ENCODE measurements at places on chromosomes 7 and 10.

DNA sequence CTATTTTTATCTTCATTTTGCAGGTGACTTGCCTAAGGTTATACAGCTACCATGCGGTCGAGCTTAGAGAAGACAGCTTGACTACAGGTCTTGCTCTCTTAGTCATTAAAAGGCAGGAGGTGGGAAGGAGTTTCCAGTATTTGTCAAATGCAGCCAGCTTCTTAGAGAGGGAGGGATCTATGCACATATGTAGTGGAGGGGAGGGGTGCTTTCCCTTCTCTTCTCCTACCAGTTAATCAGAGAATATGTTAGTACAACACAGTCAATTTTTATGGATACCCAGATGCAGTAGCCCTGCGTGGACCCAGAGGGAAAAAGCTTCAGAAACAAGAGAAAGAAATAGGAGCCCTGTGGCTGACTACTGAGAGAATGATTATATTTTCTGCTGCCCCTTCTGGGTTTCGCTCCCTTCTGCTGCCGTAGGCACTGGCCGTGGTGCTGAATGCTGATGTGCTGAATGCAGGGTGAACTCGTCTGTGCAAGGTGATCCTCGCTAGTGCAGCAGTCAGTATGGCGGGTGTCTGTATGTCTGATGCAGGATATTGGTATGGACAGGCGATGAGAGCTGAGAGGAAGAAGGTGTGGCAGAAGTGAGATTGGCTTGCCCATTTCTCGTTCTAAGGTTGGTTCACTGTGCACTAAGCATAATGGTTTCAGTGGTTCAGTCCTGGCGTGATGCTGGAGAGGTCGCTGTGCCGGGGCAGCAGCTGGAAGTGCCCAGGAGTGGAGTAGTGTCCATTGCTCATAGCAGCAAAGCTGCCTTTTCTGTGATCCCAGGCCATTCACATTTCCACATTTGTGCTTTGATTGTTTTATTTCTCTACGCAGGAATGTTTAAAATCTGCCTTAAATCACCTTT is 189.2 kb upstream of the PODXL start:
- no peak overlapping the region for H3K4me3 ChIP-seq
- H3K27me3 ChIP-seq: no peaks in the 10 kb centered on the region
- no peak for DNase-seq
- H3K27ac ChIP-seq: no peak overlapping the region

GRCh38 chr10:72847681-72848080 is 45.9 kb upstream of the OIT3 start:
- no peaks in the 10 kb centered on the region for H3K4me1 ChIP-seq
- no peak for DNase-seq
- H3K4me3 ChIP-seq: no peak overlapping the region
- no peaks in the 10 kb centered on the region for H3K27me3 ChIP-seq
- H3K27ac ChIP-seq: no peak overlapping the region

- no peaks in the 10 kb centered on the region for H3K27me3 ChIP-seq
- H3K27ac ChIP-seq: peak overlapping the region; percentile 31
- peaks cover 4% of the 10 kb centered on the region for H3K4me1 ChIP-seq
- peaks cover 6% of the 10 kb centered on the region for H3K36me3 ChIP-seq
- H3K4me3 ChIP-seq: no peak overlapping the region
Measured at GRCh38 chr10:31774299-31774900, 154.2 kb downstream of the ARHGAP12 start.

- H3K27me3 ChIP-seq: peaks cover 2% of the 10 kb centered on the region
- no peaks in the 10 kb centered on the region for H3K4me1 ChIP-seq
- H3K27ac ChIP-seq: no peak overlapping the region
- H3K4me3 ChIP-seq: no peak overlapping the region
- DNase-seq: no peak
- H3K36me3 ChIP-seq: peaks cover 5% of the 10 kb centered on the region
Measured at GRCh38 chr7:45682836-45683555, 108.8 kb downstream of the ADCY1 start.

DNA sequence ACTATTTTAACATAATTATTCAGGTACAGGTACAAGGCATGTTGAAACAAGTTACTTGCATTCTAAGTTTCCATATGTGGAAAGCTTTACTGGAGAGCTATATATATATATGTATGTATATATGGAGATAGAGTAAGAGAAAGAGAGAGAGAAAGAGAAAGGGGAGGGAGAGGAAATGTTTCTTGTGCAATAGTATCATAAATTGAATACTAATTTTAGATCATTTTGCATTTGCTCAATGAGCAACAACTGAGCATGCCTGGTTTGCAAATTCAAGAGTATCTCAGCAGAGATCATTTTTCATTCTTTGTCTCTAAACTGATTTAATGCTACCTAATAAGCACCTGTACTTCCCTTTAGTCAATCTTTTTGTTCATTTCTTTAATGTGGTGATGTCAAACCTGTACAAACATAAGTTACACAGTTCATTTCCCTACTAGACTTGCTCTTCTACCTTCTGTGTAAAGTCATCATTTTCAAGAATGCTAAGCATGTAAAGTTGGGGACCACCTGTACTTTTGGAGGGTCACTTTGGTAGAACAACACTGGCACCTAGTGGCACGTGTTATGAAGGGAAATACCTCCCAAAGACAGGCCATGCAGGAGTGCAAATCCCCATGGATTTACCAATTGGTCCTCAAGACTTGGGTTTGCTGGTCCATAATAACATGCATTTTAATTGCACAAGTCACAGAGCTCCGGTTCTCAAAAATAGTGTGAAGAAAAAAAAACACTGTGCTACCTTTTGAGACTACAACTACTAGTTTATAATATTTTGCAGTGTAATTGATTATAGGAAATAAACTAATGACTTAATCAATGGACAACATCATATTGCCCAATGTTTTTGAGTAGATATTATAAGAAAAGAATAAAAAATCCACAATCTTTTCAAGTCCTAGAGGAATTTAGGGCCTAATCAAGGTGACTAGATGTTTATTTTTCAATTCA is 431.2 kb upstream of the IGFBP3 start:
- H3K36me3 ChIP-seq: no peaks in the 10 kb centered on the region
- H3K27me3 ChIP-seq: peaks cover 2% of the 10 kb centered on the region
- no peak overlapping the region for H3K27ac ChIP-seq
- peaks cover 2% of the 10 kb centered on the region for H3K4me1 ChIP-seq

DNA sequence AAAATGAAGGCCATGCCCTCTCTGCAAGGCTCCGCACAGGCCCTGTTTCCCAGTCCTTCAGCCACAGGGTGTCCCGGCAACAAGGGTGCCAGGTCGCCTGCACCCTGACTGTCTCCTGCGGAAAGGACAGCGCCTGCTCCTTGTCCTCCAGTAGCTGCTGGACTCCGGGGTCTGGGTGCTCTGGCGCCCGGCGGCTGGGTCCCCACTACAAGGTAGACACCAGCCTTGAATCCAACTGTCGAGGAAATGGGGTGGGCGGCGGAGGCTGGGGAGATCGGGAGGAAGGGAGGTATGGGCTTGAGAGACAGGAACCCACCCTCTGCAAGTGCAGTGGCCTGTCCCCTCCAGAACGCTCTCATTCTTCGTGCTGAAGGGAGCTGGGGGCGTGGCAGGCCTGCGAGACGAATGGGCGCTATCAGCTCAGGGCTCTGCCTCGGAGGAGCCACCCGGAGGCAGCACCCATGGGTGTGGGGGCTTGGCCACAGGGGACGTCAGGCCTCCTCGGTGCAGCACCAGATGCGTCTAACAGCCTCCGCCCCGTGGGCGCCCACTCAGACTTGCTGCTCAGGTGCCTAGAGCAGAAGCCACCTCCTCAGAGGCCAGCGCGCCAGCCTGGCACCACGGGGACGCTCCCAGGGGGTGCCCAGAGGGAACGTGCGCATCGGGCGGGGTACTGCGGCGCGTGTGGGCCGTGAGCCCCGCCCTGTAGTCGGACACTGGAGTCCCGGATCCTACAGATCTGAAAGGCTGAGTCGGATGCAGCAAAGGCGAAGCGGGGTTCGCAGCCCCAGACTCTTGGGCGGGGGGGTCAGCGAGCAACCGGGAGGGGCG is 15.6 kb downstream of the ADAM8 start:
- H3K27me3 ChIP-seq: peaks cover 15% of the 10 kb centered on the region
- H3K27ac ChIP-seq: no peak overlapping the region
- H3K4me3 ChIP-seq: peak overlapping the region; percentile 49
- H3K4me1 ChIP-seq: peaks cover 14% of the 10 kb centered on the region
- peak; percentile 59 for DNase-seq

- DNase-seq: peak; percentile 34
- H3K4me3 ChIP-seq: peak overlapping the region; percentile 57
- peaks cover 44% of the 10 kb centered on the region for H3K27me3 ChIP-seq
- H3K4me1 ChIP-seq: peaks cover 7% of the 10 kb centered on the region
- no peak overlapping the region for H3K27ac ChIP-seq
Measured at GRCh38 chr10:123136221-123136805, 543 bp downstream of the HMX3 start.

- H3K4me3 ChIP-seq: no peak overlapping the region
- H3K27ac ChIP-seq: no peak overlapping the region
- no peaks in the 10 kb centered on the region for H3K36me3 ChIP-seq
- peaks cover 3% of the 10 kb centered on the region for H3K4me1 ChIP-seq
Measured at GRCh38 chr10:49837051-49837478, 74.9 kb upstream of the OGDHL start.

- H3K27me3 ChIP-seq: no peaks in the 10 kb centered on the region
- no peak overlapping the region for H3K4me3 ChIP-seq
- DNase-seq: no peak
- peaks cover 34% of the 10 kb centered on the region for H3K4me1 ChIP-seq
Measured at GRCh38 chr10:113130014-113130641, 180.1 kb downstream of the TCF7L2 start.

GRCh38 chr10:72490951-72491350 is 134.9 kb downstream of the MICU1 start:
- no peaks in the 10 kb centered on the region for H3K4me1 ChIP-seq
- no peak overlapping the region for H3K27ac ChIP-seq
- no peak for DNase-seq
- no peak overlapping the region for H3K4me3 ChIP-seq
- no peaks in the 10 kb centered on the region for H3K36me3 ChIP-seq

DNA sequence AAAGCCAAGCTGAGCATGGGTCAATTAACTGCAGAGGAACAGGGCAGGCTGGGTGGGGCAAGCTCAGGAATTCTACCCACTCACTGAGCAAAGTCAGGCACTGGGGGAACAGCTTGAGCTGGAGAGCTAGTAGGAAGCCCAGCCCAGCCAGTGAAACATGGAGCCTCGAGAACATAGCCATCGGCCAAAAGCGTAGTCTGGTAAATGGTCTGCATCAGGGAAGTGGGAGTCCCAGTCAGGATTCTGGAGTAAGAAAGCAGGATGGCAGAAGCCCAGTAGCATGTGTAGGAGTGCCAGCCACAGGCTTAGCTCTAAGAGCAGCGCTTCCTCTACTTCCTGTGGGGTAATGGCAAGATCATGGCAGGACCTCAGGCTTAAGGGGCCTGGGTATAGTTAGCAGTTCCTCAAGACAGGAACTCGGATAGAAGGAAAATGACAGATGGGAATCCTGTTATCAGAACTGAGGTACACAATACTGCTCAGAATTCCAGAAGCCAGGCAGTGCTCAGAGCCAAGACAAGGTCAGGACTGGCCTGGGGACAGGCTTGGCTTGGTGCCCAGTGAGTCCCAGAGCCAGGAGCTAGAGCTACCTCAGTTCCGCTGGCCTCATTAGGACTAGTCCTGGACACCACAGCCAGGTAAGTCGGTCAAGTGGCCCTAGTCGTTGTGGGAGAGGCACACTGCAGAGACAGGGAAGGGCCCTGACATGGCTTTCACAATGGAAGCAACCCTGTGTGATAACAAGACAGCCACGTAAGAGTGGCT is 65.4 kb upstream of the MXI1 start:
- no peak overlapping the region for H3K27ac ChIP-seq
- no peaks in the 10 kb centered on the region for H3K4me1 ChIP-seq
- H3K36me3 ChIP-seq: no peaks in the 10 kb centered on the region
- DNase-seq: no peak
- H3K27me3 ChIP-seq: no peaks in the 10 kb centered on the region

DNA sequence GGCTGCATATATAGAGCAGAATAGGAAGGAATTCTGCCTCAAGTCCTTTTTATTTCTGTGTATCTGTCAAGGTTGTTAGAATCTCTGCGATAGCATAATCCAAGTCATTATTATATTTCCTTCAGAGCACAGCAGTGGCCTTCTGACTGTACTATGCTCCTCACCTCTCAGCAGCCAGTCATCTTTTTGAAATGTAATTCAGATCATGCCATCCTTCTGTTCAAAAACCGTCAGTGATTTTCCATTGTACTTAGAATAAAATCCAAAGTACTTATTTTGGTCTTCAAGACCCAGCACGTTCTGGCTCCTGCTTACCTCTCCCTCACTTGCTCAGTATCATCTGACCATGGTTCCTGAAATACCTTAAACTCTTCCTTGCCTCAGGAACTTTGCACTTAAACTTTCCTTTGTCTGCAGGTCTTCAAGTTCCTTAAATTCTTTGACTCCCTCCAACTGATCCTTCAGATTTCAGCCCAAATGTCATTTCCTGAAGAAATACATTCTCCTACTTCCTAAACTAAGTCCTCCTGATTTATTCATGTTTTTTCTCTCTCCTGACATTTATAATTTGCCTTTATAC is 112.4 kb downstream of the ST7 start:
- peaks cover 27% of the 10 kb centered on the region for H3K4me1 ChIP-seq
- DNase-seq: no peak
- no peak overlapping the region for H3K4me3 ChIP-seq
- no peaks in the 10 kb centered on the region for H3K36me3 ChIP-seq
- H3K27me3 ChIP-seq: no peaks in the 10 kb centered on the region
- H3K27ac ChIP-seq: no peak overlapping the region

GRCh38 chr7:49803812-49804211 is 30.4 kb downstream of the VWC2 start:
- H3K36me3 ChIP-seq: no peaks in the 10 kb centered on the region
- H3K27me3 ChIP-seq: peaks cover 4% of the 10 kb centered on the region
- peaks cover 12% of the 10 kb centered on the region for H3K4me1 ChIP-seq
- peak overlapping the region; percentile 10 for H3K27ac ChIP-seq
- no peak for DNase-seq
- H3K4me3 ChIP-seq: no peak overlapping the region

DNA sequence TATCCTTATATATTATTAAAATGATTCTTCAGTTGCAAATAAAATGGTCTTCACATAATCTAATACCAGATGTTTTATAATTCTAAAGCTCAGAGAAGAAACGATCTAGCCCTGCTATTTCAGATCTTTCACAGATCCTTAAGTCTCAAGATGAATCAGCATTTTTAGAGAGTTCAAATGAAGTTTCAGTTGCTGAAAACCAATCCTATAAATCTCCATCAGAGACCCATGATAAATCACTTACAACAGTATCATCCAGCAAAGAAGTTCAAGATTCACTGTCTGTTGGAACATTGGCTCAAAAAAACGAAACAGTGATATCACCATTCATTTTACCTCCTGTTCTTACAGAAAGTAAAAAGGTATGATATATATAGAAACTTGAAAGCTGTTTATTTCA is 137.0 kb downstream of the CCDC7 start:
- no peaks in the 10 kb centered on the region for H3K27me3 ChIP-seq
- no peaks in the 10 kb centered on the region for H3K36me3 ChIP-seq
- no peak overlapping the region for H3K4me3 ChIP-seq
- no peaks in the 10 kb centered on the region for H3K4me1 ChIP-seq
- no peak overlapping the region for H3K27ac ChIP-seq

DNA sequence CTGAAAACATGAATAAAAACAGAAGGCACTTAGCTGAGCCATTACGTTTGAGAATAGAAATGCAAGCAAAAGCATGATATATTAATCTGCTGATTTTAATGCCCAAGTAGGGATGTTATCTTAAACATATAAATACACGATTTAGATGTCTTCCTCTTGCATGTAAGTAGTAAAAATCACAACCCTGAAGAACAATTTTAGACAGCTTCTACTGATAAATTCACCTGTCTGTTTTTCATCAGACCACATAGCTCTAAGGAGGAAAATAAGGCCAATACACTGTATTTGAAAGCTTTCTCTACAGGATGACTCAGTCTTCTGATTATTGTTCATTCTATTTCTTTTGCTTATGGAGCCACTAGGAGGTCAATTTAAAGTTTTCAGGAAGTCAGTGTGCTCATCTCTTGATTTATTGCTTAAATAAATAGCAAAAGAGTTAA is 210.9 kb upstream of the CHRM2 start:
- H3K27me3 ChIP-seq: no peaks in the 10 kb centered on the region
- H3K4me3 ChIP-seq: no peak overlapping the region
- H3K36me3 ChIP-seq: no peaks in the 10 kb centered on the region
- DNase-seq: no peak

Measured in glutamatergic neuron (in vitro differentiated cells).